Skin of body (tissue), 3 donors: ENCODE measurements at places on chromosomes 13 and 19. TPM values are rescaled to one million over a fixed set of nuclear protein-coding genes. Genes with fewer than 3 reads are reported as not detected.

Gene SLC1A6
- 11.4 TPM for total RNA-seq

Gene ZNF540
- total RNA-seq, result 2.4 TPM

Gene CLEC17A
- 0.10 TPM for total RNA-seq

GRCh38 chr13:81184556-81185265 lies 843.8 kb upstream of the SPRY2 start:
- no peak for DNase-seq

DNA sequence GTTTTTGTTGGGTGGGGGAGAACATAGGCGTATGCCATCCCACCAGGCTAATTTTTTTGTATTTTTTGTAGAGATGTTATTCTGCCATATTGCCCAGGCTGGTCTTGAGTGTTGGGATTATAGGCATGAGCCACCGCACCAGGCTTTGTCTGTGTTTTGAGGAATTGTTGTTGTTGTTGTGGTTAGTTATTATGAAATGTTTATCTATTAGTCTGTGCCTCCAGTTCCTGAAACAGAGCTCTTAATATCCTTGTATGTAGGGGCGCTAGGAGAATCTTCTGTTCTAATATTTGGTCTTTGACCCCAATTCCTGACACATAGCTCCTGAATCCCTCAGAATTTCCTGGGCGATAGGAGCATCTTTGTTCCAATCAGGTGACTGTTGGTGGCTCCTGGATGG lies 5.6 kb upstream of the LATS2 start:
- DNase-seq, result no peak

- DNase-seq, result no peak
These were observed 1.4 kb downstream of the EVI5L start for GRCh38 chr19:7831452-7831851.

GRCh38 chr13:85068231-85068630 lies 731.0 kb downstream of the SLITRK6 start:
- DNase-seq, result no peak

- no peak for DNase-seq
These were observed 21.0 kb downstream of the STARD13 start for GRCh38 chr13:33264620-33264978.

DNA sequence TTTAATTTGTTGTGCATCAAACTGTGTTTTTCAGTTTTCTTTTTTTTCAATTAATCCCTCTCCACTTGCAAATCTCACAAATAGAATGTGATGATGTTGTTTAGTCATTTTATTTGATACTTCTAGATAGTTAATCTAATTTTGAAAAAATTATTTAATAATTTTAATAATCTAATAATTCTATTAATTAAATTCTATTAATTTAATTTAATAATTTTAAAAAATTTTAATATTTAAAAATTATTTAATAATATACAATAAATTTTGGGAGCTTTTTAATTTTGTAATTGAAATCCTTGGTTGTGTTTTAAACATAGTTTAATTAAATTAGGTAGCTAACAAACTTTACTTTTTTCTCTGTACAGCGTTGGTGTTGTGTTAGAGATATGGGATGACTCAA lies 393.8 kb downstream of the OLFM4 start:
- DNase-seq, result no peak
